ENCODE measurements at places on chromosomes 5 and 9.

DNA sequence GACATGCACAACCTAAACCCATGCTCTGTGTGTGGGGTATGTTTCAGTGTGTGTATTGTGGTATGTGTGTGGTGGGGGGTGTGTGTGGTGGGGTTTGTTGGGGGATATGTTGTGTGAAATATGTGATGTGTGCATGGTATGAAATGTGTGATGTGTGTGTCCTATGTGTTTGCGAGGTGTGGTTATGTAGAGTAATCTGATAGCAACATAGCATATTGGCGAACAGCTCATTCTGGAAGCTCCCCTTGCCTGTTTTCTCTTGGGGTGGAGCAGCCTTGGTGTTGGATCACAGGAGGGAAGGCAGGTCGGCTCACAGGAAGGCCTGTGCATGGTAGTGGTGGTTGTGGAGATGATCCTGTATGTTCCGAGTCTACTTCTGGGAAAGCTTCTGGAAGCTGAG is 35.4 kb upstream of the PHF2 start:
- DNase-seq: no peak

DNA sequence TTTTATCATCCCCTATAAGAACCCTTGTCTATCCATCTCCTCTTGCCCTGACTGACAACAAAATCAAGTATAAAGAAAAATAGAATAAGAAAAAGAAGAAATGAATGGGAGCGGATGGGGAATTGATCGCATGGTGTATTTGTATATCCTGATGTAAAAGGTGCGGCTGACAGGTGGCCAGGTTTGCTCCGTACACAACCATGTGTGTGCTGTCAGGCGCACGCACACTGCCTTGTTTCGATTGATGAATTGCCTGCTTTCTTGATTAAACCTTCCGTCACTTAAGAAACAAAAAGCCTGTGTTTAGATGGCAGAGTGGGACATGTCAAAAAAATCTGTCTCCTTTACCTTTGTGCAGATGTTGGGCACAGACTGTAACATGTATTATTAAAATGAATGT is 102.6 kb downstream of the MVB12B start:
- DNase-seq: no peak

GRCh38 chr5:125496393-125496792 is 750.0 kb upstream of the ZNF608 start:
- no peak for DNase-seq

DNA sequence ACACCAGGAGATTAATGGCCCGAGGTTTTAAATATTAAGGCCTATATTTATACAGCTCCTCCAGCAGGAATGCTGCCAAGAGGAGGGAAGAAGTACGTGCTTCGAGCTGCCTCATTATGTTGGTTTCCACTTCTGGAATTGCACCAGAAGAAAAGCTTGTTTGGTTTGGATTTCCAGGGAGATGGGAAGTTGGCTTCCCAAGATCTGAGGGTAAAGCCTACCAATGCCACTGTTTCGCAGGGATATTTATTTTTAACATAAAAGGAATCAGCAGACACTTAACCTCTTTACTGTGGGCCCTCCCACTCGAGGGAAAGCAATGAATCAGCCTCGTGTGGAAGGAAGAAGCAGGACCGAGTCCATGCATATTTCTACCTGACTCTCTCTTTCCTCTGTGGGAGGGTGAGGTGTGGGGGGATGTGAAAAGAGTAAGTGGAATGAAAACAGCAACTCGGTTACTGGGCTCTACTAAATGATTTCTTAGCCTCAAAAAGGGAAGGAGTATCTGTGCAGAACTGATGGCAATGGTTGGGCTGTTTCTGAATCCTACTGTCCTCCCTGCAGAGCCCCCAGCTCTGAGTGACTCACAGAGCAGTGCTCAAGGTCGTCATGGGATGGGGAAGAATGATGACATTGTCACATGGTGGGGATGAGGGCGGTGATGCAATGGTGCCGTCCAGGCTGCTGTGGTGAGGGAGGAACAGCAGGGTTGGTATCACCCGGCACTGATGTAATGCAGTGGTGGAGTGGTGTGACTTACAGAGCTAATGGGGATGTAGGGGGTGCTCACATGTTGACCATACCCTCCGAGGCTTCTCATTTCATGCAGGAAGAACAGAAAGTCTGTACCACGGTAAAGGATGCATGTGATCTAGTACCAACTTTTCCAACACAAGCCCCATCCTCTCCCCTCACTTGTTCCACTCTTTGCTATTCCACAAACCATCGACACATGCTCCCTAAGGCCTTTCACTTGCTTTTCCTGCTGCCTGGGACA is 215.0 kb upstream of the PANK3 start:
- DNase-seq: no peak

GRCh38 chr9:73743826-73744225 is 592.2 kb downstream of the ANXA1 start:
- DNase-seq: no peak

- DNase-seq: no peak
Measured at GRCh38 chr5:15326932-15327331, 173.0 kb upstream of the FBXL7 start.

DNA sequence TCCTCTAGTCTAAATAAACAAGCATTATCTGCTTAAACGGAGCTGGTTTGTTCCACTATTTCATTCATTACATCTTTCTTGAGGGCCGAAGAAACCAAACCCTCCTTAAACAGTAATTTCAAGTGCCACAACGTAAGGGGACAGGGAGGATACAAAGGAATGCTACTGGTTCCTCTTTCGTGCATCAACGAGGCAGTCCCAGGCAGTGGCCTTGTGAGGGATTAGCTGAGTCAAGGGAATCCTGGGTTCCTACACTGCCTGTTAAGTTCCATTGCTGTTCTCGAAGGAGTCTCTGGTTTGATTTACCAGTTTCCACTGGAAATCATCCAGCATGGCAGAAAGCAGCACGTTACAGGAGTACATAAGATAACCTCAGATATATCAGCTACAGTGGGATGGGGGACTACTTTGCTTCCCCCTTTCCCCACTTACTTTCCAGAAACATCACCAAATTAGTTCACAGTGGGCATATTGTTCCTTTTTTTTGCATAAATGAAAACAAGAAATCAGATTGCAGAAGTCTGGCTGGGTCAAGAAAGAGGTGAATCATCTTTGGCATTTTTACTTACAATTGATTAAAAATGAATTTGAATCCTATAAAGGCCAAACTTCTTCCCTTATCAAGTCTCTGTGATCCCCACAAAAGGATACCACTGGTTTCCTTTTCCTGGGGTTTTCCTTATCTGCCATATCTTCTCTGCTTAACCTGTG is 2.5 kb upstream of the RANBP3L start:
- no peak for DNase-seq

DNA sequence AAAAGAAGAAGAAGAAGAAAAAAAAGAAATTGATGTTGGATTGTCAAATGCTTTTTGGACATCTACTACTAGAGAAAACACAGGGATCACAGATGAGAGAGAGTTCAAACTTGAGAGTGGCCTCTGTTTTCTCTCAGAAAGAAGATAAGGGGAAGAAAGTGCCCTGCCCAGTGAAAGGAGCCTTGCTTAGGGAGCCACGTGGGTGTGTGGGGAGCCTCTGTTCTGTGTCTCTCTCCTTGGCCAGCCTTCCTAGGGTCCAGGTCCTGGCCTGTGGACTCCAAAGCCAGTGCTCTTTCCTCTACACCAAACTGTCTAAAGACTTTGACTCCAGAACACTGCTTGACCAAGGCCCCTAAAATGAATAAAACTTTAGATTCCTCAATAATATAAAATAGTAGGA is 22.0 kb upstream of the COL15A1 start:
- no peak for DNase-seq

DNA sequence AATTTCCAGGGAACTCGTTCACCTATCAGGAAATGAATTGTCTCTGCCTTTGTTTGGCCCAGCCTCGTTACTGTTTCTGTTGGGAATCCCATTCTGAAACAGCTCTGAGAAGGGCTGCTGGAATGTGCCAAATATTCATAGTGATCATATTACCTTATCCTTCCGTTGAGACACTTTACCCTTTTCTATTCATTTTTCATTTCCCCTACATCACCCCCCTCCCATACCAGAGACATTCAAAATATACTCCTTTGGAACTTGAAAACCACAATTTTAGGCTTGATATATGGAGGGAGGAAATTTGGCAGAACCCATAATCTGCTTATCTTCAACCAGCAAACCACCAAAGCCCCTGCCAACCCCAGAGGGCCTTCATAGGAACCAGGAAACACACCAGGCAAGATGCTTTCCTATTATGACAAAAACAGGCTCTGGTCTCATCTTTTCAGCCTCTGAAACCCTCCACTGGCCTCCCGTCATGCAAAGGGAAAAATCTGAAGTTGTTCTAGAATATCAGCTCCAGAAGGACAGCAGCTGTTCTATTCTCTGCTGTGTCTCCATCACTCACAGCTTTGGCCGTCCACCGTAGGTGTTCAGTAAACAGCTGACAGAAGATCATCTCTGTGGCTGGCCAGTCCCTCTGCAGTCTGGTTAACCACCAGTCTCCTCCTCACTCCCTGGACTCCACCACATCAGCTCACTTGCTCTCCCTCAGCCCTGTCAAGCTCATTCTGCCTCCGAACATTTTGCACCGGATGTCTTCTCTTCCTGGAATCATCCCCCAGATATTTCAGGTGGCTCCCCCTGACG is 217.2 kb upstream of the WWC1 start:
- no peak for DNase-seq

DNA sequence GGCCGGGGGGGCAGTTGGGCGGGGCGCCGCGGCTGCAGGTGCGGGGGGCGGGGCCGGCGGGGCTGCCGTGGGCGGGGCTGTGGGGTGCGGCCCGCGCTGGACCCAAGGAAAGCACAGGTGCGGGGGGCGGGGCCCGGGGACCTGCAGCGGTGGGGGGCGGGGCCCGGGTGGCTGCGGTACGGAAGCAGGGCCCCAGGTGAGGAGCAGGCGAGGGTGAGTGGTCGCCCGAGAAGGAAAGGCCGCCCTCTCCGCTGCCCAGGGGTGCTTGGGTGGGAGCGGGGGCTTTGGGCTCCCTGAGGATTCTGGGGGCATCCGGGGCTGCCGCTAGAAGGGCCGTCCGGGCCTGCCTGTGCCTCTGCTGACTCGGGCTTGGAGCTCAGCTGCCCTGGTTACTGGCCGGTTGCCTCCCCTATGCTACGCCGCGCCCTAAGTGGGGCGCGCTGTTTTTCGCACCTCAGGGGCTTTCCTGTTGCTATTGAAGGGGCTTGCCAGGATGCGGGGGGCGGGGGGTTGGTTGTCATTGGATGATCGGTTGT is 767 bp downstream of the RALGPS1 start:
- peak; percentile 41 for DNase-seq

- DNase-seq: no peak
Measured at GRCh38 chr5:82355496-82355895, 77.3 kb upstream of the RPS23 start.

- DNase-seq: no peak
Measured at GRCh38 chr5:5583023-5583765, 160.7 kb downstream of the ICE1 start.

GRCh38 chr9:128168731-128169308 is 8.8 kb downstream of the BBLN start:
- no peak for DNase-seq

DNA sequence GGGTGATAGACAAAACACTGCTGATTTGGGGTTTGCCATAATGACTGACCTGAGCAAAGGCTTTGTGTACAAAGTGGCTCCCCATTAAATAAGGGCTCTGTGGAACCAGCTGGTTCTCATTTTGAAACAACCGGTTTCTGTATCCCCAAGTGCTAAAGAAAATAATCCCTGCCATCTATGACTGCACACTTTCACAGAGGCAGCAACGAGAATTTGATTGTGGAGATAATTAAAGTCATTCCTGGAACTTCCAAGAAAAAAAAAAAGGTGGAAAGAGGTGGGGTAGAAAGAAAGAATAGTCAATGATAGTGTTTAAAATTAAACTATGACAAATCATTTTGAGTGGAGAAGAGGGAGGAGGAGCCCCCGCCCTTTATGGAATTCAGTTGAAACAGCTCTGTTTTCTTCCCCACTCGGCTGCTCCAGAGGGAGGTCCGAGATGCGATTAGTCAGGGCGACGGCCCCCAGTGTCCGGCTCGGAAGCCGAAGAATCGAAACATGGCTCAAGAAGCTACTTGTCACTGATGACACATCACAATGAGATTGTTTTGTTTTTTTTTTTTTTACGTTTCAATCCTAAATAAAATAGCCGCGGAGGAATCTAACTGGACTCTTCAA is 38.4 kb downstream of the EBF1 start:
- no peak for DNase-seq
